ENCODE measurements at places on chromosomes 7 and 10.

DNA sequence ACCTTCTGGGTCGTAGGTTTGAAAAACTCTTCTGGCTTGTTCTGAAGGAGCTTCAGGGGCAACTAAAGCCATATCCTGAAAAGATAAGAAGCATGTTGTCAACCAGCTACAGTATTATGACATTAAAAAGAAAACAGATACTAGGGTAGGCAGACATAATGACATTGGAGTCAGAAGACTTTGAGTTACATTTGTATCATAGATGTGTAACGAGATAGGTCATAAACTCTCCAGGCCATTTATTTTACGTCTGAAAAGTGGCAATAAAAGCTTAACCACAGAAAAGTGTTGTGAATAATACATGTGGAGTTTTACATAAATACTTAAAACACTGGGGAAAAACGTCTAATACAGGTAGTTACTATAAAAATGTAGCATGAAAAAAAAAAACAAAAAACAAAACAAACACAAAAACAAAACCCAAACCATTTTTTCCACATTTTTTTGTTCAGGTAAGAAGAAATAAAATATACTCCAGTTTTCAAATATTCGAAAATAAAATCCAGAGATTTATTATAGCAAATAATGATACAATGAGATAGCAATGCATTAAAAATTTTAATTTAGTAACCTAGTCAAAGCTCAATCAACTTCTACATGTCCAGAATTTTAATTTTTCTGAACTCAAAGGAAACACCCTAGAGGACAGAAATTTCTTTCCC lies 64.1 kb downstream of the MINDY3 start:
- DNase-seq, result no peak

DNA sequence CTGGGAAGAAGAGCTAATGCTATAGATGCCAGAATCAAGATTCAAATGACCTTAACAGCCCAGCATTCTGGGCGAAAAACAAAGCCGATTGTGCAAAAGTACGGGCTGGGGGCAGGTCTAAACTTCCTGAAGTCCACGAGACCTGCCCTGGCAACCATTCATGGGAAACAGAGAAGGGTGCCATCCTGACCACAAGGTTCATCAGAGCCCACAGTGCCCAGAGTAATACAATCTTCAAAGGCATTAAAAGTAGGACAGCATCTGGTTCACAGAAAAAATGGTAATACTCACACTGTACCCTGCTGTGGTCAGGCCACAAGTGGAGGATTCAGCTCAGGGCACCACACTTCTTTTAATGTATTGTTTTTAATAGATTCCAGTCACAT lies 36.1 kb downstream of the SORBS1 start:
- no peak for DNase-seq

GRCh38 chr7:104894726-104895521 lies 119.1 kb upstream of the KMT2E start:
- no peak for DNase-seq

DNA sequence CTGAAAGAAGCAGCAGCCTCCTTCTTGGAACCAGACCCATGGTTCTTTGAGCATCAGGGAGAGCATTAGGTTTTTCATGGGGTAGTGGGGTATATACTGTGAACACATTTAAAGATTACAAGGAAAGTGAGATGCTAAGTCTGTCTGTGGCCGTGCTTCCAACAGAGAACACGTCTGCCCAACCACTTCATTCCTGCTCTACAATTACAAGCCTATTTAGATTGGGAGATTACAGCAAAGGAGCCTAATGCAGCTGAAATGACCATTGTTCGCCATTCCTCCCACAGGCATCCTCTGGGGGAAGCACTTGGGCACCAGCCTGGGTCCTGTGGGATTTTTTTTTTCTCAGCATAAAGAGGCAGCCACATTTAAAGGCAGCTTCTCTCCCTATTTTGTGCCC lies 536.4 kb downstream of the XPNPEP1 start:
- no peak for DNase-seq

- DNase-seq, result no peak
These were observed 2.0 kb downstream of the LDB3 start for GRCh38 chr10:86670290-86670811.
